ENCODE measurements at places on chromosomes 5 and 9. TPM values are rescaled to one million over a fixed set of nuclear protein-coding genes. Genes with fewer than 3 reads are reported as not detected.

Gene SMIM33
- total RNA-seq, result not detected

Gene RORB
- 0.10 TPM for total RNA-seq

Gene ZFP2
- total RNA-seq, result 0.73 TPM

Gene PRXL2C
- total RNA-seq, result 19.5 TPM

Gene RBM18
- total RNA-seq, result 23.2 TPM

Gene ENC1
- total RNA-seq, result 31.9 TPM

Gene CRB2
- total RNA-seq, result not detected

Gene C9orf40
- total RNA-seq, result 1.6 TPM

Gene IL33
- total RNA-seq, result not detected

Gene TTC23L
- total RNA-seq, result 0.10 TPM

Gene FOXD4L4
- total RNA-seq, result not detected

Gene IZUMO3
- not detected for total RNA-seq

Gene ADAMTS6
- total RNA-seq, result 4.9 TPM

Gene GLRA1
- total RNA-seq, result not detected

Gene SPACA9
- total RNA-seq, result 0.52 TPM

Gene SKIC3
- 65.0 TPM for total RNA-seq

Gene FAM78A
- 32.3 TPM for total RNA-seq

Gene TICAM2
- 1.2 TPM for total RNA-seq

Gene SPOCK1
- 0.42 TPM for total RNA-seq

Gene ROR2
- not detected for total RNA-seq

Gene ADAMTS12
- total RNA-seq, result under 0.01 TPM

Gene CAMK2A
- 0.94 TPM for total RNA-seq

Gene RAB3C
- total RNA-seq, result under 0.01 TPM

Gene SPATA31A3
- not detected for total RNA-seq

Gene IER5L
- 13.2 TPM for total RNA-seq

Gene FBP2
- not detected for total RNA-seq

Gene SUSD3
- total RNA-seq, result 11.0 TPM

Gene CNTLN
- total RNA-seq, result 4.7 TPM

Gene SPINK7
- not detected for total RNA-seq

Gene KCNIP1
- total RNA-seq, result not detected

Gene GSN
- total RNA-seq, result 72.2 TPM

Gene PCA3
- under 0.01 TPM for total RNA-seq

Gene GALNT12
- total RNA-seq, result 4.5 TPM

Gene HTR4
- not detected for total RNA-seq

Gene CDKN2A
- total RNA-seq, result 1.2 TPM

Gene BTNL8
- total RNA-seq, result not detected

Gene PGM5
- total RNA-seq, result 0.21 TPM

Gene ANKRD55
- 8.6 TPM for total RNA-seq

Gene ENHO
- total RNA-seq, result 0.63 TPM

Gene FAM221B
- total RNA-seq, result not detected

Gene HCN1
- not detected for total RNA-seq

Gene SLC2A6
- total RNA-seq, result 23.3 TPM

Gene RASEF
- total RNA-seq, result under 0.01 TPM

Gene DROSHA
- total RNA-seq, result 13.2 TPM

Gene STPG3
- total RNA-seq, result not detected

Gene MYOZ3
- not detected for total RNA-seq

Gene GBA2
- total RNA-seq, result 13.4 TPM

Gene LECT2
- not detected for total RNA-seq

Gene ANXA2R
- total RNA-seq, result 31.4 TPM

All from mononuclear cell (primary cell).